ENCODE measurements at places on chromosomes 1 and 21.

DNA sequence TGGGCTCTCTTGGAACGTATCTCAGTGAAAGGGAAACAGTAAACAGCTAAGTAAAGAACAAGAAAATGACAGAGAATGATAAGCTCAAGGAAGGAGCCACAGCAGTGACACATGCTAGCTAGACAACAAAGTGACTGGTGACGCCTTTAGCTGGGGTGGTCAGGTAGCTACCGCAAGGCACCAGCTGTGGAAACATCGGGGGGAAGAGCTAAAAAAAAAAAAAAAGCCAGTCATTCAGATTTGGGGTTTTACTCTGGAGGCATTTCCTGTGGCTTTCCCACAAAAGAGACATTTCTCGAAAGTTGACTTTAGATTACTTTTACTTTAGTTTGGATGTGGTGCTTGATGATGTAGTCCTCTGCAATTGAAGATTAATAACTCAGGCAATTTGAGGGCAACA is 2.1 kb downstream of the FHAD1 start:
- DNase-seq: no peak

- no peak for DNase-seq
Observed at GRCh38 chr1:110556471-110556807, 37.5 kb upstream of the KCNA10 start.

GRCh38 chr1:59994302-59995198 is 68.0 kb upstream of the CYP2J2 start:
- DNase-seq: peak; percentile 93

DNA sequence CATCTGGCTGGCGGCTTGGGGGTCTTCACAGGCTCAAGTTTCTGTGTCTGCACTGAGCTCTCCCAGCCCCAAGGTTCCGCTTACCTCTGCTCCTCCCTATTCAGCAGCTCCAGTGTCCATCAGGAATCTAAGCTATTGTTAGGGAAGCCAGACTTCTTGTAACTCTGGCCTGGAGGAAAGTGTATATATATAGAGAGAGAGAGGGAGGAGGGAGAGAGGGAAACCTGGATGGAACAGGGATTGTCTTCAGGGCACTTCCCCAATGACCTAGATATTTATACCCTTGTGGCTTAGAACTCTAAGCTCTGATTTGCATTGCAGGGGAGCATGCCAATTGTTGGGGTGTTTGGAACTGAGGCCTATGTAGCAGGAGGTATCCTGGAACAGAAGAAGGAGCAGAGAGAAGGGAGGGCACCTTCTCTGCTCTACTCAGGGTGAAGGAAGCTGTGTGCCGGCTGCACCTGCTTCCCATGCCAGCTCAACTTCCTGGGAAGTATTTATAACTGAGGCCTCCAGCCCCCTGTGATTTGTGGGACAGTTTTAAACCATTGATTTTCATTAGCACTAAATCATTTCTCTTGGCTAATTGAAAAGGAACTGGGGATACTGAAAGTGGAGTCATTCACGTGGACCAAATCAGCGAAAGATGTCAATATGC is 70.9 kb downstream of the NAV1 start:
- DNase-seq: no peak

DNA sequence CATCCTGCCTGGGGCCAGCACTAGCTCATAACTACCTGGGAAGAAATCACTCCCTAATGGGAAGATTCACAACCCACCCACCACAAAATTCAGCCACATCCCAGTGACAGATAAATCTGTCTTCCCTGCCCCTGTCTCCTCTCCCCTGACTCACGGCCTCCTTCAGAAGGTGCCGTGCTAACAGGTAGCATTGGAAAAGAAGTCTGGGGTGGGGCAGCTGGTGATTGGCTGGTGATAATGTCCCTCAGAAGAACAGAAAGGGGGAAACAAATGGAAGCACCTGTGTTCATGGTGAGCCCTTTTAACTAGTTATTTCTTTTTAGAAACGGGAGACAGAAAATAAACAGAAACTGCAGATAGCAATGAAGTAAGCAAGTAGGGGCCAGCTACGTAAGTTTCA is 29.1 kb downstream of the ITPKB start:
- no peak for DNase-seq

DNA sequence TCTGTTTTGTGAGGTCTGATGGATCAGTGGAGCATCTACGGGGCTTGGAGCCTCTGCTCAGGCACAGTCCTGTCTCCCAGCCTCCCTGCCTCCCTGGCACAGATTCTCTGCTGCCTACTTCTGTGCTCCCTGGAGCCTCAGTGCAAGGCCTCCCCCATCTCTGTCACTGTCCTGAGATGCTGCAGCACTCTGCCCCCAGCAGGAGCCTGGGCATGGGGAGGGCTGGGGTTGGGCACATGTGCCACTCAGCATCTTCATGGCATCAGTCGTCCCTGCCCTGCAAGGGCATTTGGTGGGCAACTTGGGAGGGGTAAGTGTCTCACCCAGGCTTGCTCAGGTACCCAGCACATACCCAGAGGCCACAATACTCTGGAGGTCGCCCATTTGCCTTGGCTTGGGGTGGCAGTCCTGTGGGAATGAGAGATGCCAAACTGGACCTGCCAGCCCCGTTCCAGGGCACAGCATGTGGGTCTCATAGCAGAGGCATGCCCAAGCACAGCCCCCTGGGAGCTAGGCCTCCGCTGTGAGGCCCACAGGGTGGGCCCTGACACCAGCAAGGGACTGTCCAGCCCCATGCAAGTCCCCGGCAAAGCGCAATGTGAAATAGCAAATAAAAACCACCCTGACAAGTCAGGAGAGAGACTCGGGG is 28.7 kb downstream of the PADI3 start:
- no peak for DNase-seq

DNA sequence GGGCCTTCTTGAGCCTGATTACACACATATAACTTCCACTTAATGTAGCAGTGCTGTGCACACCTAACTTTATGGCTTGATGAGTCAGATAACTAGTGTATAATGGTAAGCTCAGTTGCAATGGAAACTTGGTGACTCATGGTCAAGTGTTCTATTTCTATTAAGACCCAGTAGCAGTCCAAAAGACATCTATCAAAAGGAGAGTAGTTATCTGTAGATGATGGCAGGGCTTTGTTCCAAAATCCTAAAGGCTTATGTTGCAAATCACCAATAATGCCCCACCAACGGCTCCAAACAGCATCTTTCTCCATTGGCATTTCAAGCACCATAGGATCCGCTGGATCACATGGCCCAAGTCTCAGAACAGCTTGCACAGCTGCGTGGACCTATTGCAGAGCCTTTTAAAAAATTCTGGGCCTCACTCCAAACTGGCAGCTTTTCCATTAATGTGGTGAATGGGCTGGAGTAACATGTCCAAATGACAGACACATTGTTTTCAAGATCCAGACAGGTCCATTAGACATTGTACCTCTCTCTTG is 566.8 kb upstream of the USP24 start:
- DNase-seq: peak; percentile 57

DNA sequence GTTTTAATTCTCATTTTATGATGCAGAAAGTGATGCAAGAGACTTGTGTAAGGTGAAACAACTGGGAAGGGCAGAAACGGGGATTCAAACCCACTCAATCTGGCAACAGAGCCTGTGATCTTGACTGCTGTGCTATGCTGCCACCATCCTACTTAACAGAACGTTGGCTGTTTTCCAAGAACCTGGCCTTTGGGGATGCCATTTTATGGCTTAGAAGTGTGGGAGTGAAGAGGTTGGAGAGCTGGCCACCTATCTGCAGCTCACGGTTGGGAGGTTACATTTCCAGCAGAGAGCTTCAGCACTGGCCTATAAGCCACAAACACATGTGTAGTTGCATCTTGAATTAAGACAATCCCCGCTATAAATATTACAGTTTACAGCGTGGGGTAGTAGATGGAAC is 235.3 kb downstream of the PRDM2 start:
- DNase-seq: no peak

DNA sequence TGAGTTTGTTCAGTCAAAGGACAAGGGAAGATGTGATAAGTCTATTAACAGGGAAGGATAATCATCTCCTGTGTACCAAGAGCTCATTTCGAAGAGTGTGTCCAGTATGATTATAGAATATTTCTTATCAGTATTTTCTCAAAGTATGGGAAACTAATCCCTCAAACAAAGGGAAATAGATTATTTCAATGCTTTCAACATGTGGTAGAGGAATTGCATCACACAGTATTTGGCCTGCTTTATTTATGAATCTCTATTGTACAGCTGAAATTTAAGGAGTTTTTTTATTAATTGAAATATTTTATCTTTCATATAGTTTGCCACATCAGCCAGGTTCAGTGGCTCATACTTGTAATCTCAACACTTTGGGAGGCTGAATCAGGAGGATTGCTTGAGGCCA is 151.0 kb downstream of the CLEC20A start:
- no peak for DNase-seq

DNA sequence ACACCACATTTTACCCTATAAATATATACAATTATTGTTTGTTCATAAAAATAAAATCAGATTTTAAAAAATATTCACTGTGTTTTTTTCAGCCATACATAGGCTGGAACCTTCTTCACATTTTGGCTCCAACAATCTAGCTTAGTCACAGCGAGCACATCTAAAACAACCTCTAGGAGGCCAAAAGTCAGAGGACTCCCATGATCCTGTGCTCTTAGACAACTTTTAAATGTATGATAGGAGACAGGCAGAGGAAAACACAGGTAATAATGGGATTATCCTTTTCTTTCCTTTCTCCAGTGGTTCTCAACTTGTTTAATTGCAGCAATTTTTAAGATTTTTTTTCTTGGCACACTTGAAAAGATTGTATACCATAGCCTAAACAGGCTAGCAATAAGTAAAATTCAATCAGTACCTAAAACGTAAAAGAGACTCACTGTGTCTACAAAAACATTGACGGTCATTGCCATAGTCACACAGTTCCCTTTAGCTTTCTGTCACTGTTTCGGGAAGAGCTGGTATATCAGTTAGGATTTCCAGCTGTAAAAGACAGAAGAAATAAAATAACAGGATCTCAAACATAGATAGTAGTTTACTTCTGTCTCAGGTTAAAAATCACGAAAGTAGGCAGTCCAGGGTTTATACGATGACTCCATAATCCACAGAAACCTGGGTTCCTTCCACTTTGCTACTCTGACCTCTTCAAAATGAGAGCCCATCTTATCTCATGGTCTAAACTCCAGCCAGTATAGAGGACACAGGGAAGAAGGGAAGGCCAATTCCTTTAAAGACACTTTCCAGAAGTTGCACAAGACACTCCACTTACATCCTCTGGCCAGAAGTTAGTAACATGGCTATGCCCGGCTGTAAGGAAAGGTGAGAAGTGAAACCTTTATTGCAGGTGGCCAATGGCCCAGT is 39.2 kb upstream of the CR1L start:
- DNase-seq: no peak

GRCh38 chr1:17688217-17688810 is 66.8 kb upstream of the ACTL8 start:
- DNase-seq: no peak

- no peak for DNase-seq
Observed at GRCh38 chr1:230282157-230282556, 144.0 kb downstream of the PGBD5 start.

- DNase-seq: no peak
Observed at GRCh38 chr1:219443763-219444162, 169.1 kb downstream of the ZC3H11B start.

DNA sequence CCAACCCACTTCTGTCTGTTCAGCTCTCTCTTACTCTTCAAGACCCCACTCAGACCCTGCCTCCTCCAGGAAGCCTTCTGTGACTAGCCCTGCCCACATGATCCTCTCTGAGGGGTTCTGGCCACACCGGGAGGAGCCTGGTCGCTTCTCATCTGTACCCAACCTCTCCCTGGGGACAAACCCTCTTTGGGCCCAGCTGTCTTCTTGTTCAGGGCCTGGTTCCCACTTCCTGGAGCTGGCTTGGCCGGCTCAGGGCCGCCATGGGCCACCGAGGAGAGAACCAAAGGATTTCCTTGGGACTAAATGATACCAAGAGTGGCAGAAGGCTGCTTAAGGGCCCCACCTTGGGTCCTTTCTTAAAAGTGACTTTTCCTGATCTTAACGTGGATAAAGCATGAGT is 124.7 kb upstream of the ZBTB40 start:
- DNase-seq: no peak

GRCh38 chr1:35838693-35839245 is 31.0 kb downstream of the AGO4 start:
- DNase-seq: no peak

GRCh38 chr1:183103147-183103546 is 79.9 kb downstream of the LAMC1 start:
- DNase-seq: no peak

DNA sequence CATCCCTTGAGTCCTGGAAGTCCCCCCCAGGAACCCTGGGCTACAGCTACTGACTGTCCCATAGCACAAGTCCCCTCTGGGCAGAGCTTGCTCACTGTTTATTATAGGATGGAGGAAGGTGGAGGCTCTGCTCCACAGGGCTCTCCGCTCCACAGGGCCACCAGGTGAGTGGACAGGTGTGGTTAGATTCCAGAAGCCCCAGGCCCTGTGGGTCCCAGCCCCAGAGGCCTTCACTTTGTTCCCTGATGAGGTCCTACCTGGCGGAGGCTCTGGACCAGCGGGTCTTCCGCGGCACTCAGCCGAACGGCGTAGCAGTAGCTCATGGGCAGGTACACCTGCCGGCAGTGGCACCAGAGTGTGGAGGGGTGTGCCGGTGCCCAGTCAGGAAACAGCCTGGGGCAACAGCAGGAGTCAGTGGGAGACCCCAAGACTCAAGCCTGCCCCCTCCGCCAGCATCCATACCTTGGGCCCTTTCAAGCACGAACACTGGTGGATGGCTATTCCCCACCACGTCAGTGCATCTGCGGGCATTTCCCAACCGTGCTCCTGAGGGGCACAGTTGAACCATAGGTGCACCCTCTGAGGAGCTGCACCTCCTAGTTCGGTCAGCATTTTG is 12.3 kb downstream of the LSS start:
- no peak for DNase-seq

GRCh38 chr1:9366298-9366697 is 73.6 kb downstream of the SPSB1 start:
- DNase-seq: no peak

- no peak for DNase-seq
Observed at GRCh38 chr1:37673920-37674319, 18.4 kb upstream of the CDCA8 start.

DNA sequence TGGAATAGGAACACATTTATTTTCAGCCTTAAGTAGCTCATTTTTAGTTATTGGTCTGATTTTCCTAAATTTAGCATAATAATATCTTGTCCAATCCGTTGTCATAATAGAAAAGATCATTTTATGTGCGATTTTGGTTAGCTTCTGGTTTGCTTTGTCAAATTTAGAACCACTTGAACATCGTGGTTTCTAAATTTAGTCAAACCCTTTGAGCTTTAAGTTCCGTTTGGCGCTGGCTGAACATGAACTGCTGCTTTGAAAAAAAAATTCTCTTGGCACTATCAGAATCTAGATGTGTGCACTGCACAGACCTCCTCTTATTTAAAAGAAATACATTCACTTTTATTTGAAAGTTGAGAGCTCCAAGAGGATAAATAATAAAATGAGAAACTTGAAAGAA is 370.6 kb downstream of the PTPRC start:
- no peak for DNase-seq

Data from AG04449 (cell line).